Ammon's horn (tissue), 1 donor: ENCODE measurements at places on chromosomes 1 and 21.
A peak's percentile ranks its signal among the peaks of the same experiment; 100 is the strongest.

DNA sequence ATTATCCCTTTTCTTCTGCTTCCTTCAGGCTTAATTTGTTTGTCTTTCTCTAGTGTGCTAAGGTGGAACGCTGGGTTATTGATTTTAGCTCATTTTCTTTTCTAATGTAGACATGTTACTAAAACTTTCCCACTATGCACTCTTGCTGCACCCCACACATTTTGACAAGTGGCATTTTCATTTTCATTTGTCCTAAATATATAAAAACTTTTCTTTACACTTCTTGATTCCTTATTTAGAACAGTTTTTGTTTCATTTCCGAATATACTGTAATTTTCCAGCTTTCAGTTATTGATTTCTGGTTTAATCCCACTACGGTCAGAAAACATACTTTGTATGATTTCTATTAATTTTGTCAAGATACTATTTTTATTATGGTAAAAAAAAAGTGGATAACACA lies 25.3 kb downstream of the SH3BP5L start:
- no peak for DNase-seq

DNA sequence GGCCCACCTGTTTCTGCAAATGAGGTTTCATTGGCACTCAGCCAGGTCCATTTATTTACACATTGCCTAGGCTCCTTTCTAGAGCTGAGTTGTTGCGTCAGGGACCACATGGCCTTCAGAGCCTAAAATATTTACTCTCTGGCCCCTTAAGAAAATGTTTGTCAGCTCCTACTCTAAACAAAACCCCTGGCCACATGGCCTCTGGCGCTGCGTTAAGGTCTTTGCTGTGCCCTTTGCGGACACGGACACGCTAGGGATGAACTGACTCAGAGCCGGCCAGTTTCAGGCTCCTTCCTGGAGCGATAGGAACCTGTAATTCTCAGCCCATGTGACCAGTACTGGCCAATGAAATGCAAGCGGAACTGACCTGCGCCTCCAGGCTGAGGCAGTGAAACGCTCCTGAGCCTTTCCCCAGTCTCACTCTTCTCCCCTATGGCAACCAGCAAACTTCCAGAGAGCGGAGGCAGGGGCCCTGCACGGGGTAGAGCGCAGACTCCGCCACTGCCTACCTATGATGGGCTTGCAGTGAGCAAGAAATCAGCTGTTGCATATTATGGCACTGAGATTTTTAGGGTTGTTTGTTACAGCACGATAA lies 160.3 kb downstream of the ETS2 start:
- no peak for DNase-seq

- peak; percentile 17 for DNase-seq
Measured at GRCh38 chr1:85934516-85934915, 222.1 kb downstream of the COL24A1 start.

GRCh38 chr1:218659911-218660677 lies 315.0 kb downstream of the TGFB2 start:
- no peak for DNase-seq

DNA sequence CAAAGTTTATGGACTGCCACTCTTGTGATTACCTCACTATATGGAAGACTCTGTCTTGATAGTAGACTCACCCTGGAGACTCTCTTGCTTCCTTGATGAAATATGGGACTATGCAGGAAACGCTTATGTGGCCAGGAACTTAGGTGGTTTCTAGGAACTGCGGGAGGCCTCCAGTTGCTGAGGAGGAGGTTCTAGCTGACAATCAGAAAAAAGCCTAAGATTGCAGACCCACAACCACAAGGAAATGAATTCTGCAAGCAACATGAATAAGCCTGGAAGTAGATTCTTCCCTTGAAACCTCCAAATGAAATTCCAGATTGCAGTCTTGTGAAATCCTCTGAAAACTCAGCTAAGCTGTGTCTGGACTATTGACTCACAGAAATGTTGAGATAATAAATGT lies 88.9 kb upstream of the COL11A1 start:
- no peak for DNase-seq

DNA sequence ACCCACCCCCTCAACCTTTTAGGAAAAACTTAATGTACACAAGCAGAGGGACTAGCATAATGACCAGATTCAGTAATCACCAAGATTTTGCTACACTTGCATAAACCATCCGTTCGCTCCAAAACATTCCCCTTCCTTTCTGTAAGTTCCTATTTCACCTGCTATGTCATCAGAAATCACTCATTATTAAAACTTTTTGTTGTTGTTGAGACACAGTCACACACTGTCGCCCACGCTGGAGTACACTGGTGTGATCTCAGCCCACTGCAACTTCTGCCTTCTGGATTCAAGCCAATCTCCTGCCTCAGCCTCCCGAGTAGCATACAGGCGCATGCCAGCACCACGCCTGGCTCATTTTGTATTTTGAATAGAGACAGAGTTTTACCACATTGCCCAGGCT lies 3.4 kb downstream of the MRPL20 start:
- DNase-seq: no peak

- DNase-seq: no peak
Measured at GRCh38 chr1:207429963-207430362, 24.2 kb upstream of the CR2 start.

DNA sequence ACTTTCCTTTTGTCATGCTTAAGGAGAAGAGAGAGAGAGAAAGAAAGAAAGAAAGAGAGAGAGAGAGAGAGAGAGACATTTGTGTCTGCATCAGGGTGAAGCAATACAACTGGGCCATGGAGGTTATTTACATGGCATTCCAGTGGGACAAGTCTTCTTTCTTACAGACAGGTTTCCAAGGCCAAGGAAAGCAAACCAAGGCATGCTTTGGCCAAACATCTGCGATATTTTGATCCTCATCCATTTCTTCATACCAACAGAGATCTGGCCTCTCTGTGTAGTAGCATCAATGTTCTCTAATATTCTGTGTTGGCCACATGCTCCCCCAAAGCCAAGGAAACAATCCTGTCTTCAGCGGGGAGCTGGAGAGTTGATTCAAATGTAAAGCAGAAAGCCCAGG lies 292.1 kb downstream of the SETD4 start:
- no peak for DNase-seq

DNA sequence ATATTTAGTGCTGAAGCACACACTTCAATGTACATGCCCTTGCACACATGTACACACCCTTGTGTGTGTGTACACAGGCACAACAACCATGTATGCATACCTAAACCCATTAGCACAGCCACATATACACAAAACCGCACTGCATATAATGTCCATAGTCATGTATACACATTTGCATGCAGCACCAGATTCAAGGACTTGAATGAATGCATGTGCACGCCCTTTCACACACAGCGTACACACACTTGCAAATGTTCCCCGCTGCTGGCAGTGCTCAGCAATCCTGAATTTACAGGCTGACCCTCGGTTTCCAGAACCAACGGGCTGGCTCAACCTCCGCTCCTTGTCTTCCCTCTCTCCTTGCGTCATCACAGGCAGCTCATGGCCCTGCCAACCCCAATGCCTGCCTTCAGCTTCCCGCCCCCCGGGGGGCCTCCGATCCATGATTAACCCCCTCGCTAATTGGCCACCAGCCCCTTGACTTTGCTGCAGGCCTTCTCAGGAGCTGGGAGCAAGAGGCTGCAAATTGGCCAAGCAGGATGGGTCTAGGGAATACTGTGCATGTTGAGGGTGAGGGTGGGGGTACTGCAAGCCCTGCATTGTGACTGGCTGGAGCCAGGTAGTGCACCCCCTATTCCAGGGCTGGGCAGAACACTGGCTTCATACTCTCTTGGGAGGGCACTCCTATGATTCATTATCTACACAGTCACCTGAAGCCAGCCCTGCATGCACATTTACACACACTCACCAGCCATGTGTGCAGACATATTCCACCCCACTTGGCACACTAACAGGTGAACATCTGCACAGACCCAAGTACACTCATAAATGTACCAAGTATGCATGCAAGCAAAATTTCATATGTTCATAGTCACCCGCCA lies 7.9 kb downstream of the GPR3 start:
- no peak for DNase-seq

DNA sequence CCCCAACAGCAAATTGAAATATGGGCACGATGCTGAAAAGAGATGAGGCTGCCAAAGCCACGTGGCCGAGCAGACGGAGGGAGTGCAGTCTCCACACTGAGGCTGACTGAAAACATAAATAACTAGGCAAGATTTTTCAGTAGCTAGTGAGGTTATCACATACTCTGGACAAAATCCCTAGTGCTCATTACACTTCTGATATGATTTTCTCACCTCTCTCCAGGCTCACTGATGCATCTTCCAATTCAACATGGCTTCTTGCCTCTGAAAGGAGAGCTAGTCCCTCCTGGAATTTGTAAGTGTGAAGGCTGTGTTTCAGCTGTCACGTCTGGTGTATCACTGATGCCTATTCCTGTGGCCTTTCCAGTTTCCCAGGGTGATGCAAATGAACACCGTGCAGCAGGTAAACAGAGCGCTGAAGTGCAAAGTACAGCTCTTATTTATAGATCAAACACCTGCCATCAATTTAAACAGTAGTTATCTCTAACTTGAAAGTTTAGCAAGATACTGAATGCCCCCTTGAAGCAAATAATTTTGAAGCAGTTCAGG lies 656.1 kb downstream of the KIF26B start:
- peak; percentile 57 for DNase-seq

DNA sequence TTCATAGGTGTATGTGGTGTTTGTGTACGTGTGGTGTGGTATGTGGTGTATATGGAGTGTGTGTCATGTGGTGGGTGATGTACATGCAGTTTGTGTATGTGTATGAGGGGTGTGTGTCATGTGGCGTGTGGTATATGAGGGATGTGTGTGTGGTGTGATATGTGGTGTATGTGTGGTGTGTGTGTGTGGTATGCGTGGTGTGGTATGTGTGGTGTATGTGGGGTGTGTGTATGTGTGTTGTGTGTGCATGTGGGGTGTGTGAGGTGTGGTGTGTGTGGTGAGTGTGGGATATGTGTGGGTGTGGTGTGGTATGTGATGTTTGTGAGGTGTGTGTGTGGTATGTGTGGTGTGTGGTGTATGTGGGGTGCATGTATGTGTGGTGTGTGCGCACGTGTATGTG lies 272.4 kb downstream of the PCP4 start:
- no peak for DNase-seq

DNA sequence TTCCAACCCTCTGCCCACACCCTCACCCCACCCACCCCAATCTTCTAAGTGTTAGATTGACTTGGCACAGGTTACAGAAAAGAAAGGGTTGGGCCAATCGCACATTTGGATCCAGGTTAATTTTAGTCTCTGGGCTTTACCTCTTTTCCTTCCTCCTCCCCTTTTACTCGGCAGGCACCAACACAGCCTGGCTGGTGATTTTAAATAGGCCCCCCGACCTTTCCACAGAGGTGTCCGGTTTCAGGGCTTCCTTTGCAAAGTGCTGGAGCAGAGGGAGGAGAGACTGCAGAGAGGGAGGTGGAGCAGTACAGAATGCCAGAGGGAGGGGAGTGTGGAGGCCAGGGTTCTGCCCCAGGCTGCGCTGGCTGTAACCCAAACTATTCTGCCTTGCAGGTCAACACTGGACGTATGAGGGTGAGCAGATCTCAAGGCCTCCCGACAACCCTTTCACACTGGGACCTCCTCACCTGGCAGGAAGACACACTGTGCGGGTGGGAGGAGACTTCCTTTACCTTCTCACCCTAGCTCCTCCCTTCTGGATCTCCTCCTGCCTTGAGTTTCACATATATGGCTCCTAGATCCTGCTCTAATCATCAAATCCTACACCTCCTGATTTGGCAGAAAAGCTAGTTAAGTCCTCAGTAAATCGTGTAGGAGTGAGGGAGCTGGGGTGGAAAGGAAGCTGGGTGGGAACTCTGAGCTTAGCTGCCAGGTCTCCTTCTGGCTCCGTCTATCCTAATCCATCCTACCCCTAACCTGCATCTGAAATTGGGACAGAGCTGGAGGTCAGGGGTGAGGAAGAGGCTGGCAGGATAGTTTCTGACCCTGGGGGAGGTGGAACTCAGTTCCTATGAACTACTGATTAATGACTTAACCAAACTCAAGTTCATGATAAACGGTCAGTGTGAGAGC lies 2.4 kb downstream of the CA14 start:
- DNase-seq: no peak

- DNase-seq: no peak
Measured at GRCh38 chr1:54479841-54480524, 68.0 kb upstream of the ACOT11 start.

GRCh38 chr1:213008564-213008963 lies 7.1 kb downstream of the ANGEL2 start:
- DNase-seq: no peak

GRCh38 chr1:237887542-237887941 lies 3.2 kb downstream of the ZP4 start:
- DNase-seq: no peak

DNA sequence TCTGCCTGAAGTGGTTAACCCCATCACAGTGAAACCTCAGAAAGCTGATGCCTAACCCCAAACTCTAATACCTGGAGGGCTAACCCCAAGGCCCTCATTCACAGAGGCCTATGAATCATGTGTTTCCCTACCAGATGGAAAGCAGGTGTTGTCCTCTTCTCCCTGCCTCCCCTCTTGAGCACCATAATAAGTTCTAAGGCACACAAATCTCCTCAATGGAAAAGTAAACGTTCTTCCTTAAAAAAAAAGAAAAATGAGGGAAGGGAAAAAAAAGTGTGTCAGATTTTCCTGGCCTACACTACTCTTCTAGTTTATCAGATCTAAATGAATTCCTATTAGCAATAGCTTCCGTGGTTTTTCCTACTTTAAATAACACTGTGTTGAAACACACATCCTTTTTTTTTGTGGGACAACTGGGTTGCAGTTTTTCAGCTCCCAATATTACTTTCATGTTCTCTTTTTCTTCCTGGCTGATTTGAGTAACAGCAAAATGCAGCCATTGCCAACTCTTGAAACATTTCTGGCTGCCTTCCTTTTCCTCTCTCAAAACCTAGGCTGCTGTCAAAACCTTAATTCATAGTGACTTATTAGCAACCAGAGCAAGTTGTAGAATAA lies 43.2 kb downstream of the SLC44A3 start:
- peak; percentile 63 for DNase-seq

DNA sequence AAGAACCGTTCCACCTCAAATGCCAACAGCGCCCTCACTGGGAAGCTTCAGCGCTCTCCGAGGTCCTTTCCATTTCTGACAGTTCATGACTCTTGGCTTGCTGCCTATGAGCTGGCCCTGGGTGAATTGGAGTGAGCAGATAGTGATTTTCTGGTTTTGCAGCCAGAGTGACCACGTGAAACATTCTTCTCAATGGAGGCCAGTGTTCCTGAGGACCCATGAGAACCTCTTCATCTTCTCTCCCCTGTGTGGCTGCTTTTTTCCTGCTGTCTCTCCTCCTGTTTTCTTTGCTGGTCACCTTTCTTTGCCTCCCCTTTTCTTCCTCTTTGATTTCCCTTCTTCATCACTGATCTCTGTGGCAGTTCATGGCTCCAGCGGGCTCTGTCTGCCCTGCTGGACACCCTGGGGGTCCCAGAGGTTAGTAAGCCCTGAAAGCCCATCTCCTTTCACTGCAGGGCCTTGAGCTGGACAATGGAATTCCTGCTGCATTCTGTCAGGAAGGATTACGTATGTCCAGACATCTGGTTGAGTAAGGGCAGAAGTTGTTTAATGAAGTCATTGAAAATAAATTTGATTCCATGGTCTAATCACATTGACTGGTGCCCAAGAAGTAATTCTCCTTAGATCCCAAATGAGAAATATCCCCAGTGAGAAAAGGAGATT lies 29.9 kb downstream of the VASH2 start:
- DNase-seq: no peak

- no peak for DNase-seq
Measured at GRCh38 chr21:28657566-28657965, 335.1 kb downstream of the LTN1 start.

GRCh38 chr1:170063109-170063826 lies 11.2 kb downstream of the KIFAP3 start:
- DNase-seq: no peak

GRCh38 chr21:34073749-34074282 lies 438 bp downstream of the MRPS6 start:
- peak; percentile 36 for DNase-seq

GRCh38 chr1:94746635-94747525 lies 73.3 kb upstream of the SLC44A3 start:
- DNase-seq: no peak
